Eye (tissue), 1 donor: ENCODE measurements at places on chromosomes 13 and 19.

- DNase-seq: peak; percentile 83
Measured at GRCh38 chr19:31340042-31341025, 8.9 kb downstream of the TSHZ3 start.

GRCh38 chr13:75784003-75784402 lies 147.9 kb downstream of the LMO7 start:
- no peak for DNase-seq

DNA sequence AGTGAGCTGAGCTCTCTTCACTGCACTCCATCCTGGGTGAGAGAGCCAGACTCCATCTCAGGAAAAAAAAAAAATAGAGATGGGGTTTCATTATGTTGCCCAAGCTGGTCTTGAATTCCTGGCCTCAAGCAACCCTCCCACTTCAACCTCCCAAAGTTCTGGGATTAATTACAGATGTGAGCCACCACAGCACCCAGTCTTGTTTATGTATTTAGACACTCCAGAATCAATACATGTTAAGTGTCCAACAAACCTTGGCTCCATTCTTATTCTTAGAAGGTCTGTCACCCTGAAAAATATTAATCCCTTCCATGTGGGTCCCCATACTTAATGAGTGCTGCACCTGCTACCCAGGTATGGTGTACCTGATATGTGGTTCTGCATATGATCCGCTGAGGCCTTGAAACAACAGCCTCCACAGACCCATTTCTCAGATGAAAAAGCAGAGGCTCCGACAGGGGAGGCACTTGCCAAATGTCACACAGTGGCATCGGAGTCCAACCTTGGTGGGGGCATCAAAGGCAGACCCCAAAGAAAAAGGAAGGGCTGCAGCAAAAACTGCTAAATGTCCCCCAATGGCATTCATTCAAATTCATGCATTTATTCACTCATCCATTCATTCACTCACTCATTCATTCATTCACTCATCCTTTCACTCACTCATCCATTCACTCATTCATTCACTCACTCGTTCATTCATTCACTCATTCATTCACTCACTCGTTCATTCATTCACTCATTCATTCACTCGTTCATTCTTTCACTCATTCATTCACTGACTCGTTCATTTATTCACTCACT lies 16.7 kb downstream of the TICAM1 start:
- DNase-seq: no peak

- DNase-seq: no peak
Measured at GRCh38 chr19:7982103-7982502, 23.3 kb downstream of the ELAVL1 start.

DNA sequence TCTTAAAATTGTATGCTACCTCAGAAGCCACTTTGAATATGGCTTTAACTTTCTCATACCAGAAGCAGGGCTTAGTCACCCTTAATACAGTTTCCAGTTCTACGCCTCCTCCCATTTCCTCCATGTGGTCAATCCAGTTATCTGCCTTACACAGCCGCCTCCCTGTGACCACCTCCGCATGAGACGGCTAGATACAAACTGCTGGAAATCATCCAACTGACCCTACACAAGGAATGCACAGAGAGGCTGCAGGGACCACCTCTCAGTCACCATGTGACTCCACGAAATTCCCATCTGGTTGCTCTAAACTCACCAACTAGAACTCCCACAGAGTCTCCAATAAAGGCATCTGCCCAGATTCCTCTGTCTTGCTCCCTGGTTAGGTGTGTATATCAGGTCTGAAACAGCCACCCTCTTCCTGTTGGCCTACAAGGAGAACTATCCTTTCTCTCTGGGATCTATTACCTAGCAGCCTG lies 6.8 kb downstream of the ZNF564 start:
- DNase-seq: no peak

DNA sequence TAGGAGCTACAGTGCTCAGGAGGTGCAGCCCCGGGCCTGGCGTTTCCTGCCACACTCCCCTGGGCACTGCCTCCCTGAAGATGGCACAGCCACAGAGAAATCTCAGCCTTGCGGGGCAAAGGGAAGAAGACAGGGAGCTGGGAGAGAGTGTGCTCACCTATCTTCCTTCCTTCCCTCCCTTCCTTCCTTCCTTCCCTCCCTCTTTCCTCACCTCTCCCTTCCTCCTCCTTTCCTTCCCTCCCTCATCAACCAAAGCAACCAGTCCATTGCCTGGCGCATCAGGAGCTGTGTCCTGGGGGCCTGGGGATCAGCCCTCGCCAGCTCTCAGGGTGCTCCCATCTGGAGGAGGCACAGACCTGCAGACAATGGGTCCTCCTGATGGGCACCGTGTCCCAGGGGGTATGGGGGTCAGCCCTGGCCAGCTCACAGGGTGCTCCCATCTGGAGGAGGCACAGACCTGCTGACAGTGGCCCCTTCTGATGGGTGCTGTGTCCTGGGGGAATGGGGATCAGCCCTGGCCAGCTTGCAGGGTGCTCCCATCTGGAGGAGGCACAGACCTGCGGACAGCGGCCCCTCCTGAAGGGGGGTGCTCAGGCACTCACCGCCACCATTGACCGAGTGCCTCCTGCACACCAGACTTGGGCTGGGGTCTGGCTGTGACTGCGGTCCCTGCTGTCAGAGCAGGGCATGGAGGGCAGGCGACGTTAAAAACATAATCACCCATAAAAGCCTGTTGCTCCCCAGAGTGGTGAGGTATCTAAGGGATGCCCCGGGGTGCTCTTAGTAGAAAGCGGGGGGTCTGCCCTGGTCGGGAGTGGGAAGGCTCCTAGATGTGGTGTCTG lies 120.2 kb downstream of the URI1 start:
- no peak for DNase-seq

DNA sequence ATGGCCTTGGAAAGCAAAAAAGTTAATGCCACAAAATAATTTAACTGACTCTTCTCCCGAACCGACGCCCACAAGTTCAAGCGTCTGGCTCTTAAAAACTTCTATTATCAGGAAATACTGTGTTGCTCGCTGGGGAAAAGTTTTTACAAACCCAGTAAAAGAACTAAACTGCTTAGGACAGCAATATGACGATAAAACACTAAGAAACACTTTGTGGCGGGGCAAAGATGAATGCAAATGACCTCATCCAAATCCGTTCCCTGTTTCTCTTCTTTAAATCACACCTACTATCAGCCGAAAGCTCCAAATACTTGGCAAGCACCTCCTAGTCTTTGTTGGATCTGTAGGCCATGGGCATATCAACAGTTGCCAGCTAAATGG lies 4.9 kb downstream of the SIGLEC11 start:
- no peak for DNase-seq

DNA sequence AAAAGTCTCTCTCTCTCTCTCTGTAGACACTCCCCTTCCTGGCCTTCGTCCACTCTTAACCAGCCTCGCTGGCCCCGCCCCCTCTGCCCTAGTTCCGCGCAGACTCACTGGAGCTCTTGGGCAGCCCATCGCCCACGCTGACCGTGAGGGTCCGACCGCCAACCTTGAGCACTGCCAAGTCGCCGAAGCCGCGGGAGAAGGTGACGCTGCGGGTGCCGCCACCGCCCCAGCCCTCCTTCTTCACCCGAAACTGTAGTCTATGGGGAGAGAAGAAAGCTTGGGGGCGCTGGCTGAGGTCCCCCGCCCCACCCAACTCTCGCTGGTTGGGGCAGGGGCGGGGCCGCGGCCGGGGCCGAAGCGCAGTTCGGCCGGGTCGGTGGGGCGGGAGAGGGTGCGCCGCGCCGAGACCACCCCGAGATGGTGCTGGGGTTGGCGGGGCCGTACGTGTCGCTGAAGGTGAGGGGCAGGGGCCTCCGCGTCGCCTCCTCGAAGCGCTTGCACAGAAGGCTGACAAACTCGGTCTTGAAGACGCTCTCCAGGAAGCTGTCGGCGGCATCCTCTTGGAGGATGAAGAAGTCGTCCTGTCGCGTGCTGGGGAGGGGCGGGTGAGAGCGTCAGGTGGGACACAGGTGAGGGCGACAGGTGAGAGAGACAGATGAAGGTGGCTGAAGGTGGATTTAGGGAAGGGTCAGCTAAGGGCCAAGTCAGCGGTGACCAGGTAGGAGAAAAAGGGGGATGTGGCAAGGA lies 12.6 kb upstream of the ZNF414 start:
- peak; percentile 99 for DNase-seq

DNA sequence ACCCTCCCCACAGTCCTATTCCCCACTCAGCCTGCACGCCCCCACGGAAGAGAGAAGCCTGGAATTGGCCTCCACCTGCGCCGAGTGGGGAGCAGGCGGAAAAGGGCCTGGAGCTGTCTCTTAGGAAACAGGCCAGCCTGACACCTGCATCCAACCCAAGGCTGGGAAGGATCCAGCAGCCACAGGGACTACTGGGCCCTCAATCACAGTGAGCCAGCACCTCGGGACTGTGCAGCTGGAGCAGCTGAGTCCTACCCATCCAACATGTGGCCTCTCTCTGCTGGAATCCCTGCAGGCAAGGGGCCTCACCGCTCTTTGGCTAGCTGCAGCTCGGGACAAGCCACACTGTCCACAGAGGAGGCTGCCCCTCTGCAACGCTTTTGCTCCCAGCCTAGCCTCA lies 8.3 kb upstream of the EPHX3 start:
- DNase-seq: no peak

- DNase-seq: no peak
Measured at GRCh38 chr19:35673121-35673804, 6.9 kb downstream of the UPK1A start.

DNA sequence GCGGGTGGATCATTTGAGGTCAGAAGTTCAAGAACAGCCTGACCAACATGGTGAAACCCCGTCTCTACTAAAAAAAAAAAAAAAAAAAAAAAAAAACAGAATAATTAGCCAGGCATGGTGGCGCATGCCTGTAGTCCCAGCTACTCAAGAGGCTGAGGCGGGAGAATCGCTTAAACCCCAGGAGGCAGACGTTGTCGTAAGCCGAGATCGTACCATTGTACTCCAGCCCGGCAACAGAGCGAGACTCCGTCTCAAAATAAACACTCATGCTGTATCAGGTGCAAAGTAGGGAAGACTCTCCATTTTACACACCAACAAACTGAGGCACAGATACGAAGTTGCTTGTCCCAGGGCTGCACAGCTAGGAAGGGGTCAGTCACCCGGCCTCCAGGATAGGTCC lies 15.6 kb downstream of the TLE6 start:
- DNase-seq: no peak

DNA sequence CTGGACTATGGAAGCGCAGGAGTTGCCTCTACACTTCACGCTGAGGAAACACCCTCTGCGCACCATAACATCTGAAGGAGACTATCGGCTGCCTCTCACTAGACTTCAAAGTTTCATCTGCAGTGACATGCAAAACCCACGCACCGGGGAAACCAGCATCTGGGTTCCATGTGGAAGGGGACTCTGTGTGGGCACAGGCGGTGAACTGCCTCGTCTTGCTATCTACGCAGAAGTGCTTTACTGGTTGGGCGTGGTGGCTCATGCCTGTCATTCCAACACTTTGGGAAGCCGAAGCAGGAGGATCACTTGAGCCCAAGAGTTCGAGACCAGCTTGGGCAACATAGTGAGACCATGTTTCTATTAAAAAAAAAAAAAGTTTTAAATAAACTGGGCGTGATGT lies 116.4 kb downstream of the STK24 start:
- DNase-seq: no peak

GRCh38 chr19:34254046-34254697 lies at the start of gene GARRE1:
GARRE1 (plus strand) TSS chr19:34254554; CDS start chr19:34300474, 45,920 bp downstream.
- peak; percentile 94 for DNase-seq

GRCh38 chr19:45027371-45027770 lies 11.5 kb upstream of the CLASRP start:
- no peak for DNase-seq

DNA sequence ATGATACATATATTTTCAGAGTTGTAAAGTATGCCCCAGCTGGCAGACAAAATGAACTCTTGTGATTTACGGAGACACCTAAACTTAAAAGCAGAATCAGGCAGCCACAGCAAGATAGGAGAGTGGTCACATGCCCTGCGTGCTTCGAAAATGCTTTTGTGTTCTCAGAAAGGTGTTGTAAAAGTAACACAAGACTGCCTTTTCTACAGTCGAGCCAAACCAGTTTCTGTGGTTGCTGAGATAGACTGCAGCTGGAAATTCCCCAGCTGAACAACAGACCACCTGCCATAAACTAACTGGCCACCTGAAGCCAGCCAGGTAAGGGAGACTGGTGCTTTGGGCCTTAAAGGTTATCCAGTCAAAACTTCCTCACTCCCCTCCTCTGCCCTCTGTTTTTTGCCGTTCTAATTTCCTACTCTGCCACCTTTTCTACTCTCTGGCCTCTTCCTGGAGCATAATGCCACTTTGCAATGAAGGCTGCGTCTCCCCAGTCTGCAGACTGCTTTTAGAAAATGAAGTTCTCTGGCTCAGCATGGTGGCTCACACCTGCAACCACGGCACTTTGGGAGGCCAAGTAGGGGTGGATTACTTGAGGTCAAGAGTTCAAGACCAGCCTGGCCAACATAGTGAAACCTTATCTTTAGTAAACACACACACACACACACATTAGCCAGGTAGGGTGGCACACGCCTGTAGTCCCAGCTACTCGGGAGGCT lies 381.2 kb upstream of the SLITRK1 start:
- DNase-seq: no peak

DNA sequence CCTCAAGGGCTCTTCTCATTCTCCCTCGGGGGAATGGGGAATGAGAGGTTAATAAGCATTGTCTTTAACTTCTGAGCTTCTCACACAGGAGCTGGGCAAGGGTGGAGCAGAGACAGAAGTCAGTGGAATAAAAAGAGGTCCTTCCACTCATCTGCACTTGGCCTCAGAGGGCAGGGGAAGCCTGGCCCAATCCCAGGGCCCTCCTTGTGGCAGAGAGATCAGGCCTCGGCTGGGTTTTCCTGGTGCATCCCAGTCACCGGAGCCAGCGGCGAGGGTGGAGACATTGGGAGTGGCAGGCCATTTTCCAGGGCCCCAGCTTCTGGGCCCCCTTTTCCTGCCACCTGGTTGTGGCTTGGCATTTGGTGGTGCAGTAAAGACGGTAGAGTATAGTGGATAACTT lies 10.6 kb downstream of the CALM3 start:
- DNase-seq: no peak

DNA sequence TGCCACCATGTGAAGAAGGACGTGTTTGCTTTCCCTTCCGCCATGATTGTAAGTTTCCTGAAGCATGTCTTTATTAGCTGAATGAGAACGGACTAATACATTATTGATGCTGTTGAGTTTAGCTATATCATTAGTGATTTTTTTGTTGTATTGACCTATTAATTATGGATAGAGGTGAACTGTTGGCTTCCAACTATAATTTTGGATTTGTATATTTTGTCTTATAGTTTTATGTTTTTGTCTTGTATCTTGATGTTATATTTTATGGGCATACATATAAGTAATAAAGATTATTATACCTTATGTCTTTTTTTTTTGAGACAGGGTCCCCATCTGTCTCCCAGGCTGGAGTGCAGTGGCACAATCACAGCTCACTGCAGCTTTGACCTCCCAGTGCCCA lies 45.6 kb downstream of the ZNF627 start:
- DNase-seq: no peak

GRCh38 chr19:40371802-40372122 lies 18.2 kb downstream of the HIPK4 start:
- DNase-seq: no peak

GRCh38 chr19:17075864-17076542 lies 426 bp downstream of the MYO9B start:
- peak; percentile 83 for DNase-seq
